T-cell (primary cell): ENCODE measurements at places on chromosomes 6 and 20. TPM values are rescaled to one million over a fixed set of nuclear protein-coding genes. Genes with fewer than 3 reads are reported as not detected.
A peak's percentile ranks its signal among the peaks of the same experiment; 100 is the strongest.

GRCh38 chr6:1136415-1136774 is 175.5 kb upstream of the FOXQ1 start:
- DNase-seq: no peak
- no peaks in the 10 kb centered on the region for H3K27me3 ChIP-seq
- no peaks in the 10 kb centered on the region for H3K4me1 ChIP-seq
- no peak overlapping the region for H3K4me3 ChIP-seq
- no peak overlapping the region for H3K27ac ChIP-seq

Gene UNC5CL
- total RNA-seq: 4.3 TPM

- H3K27me3 ChIP-seq: no peaks in the 10 kb centered on the region
- H3K27ac ChIP-seq: no peak overlapping the region
- no peak for DNase-seq
- no peaks in the 10 kb centered on the region for H3K36me3 ChIP-seq
- no peak overlapping the region for H3K4me3 ChIP-seq
Observed at GRCh38 chr20:16942756-16943155, 194.6 kb downstream of the OTOR start.

- DNase-seq: no peak
- H3K27ac ChIP-seq: no peak overlapping the region
- H3K27me3 ChIP-seq: no peaks in the 10 kb centered on the region
- no peak overlapping the region for H3K4me3 ChIP-seq
- no peaks in the 10 kb centered on the region for H3K36me3 ChIP-seq
Observed at GRCh38 chr6:113818578-113818977, 38.6 kb upstream of the MARCKS start.

DNA sequence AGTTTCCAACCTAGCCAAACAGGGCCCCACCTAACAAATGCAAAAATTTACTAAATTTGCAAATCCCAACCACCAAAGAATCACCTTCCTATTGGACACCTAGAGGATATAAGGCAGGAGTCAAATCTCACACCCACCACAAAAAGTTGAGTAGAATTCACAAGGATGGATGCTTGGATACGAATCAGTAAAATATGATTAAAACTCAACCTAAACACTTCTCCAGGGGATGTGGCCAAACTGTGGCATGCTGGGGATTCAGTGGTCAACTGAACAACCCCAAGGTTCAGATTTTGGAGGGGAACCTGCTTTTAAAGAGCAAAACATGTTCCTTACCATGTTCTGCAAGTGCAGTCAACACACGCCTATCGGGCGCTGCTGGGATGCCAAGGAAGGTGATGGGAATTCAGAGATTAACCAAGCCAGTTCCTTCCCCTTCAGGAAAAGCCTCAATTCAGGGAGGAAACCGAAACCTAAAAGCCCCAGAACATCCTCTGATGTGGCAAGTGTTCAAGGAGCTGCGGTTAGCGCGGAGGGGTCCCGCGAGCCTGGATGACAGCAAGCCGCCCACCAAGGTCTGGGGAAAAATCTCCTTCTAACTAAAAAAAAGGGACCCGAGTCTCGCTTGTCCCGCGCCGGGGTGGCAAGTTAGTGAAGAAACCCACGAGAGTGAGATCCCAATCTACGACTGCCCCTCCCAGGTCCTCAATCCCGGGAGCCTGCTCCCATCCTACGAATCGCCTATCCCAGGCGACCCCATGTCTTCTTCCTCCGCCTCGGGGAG is 902 bp downstream of the SAMHD1 start:
- H3K27ac ChIP-seq: peak overlapping the region; percentile 95
- H3K27me3 ChIP-seq: no peaks in the 10 kb centered on the region
- peaks cover 64% of the 10 kb centered on the region for H3K4me1 ChIP-seq
- H3K4me3 ChIP-seq: peak overlapping the region; percentile 98
- H3K36me3 ChIP-seq: peaks cover 3% of the 10 kb centered on the region

GRCh38 chr6:137763886-137764285 is 103.2 kb upstream of the TNFAIP3 start:
- H3K4me3 ChIP-seq: no peak overlapping the region
- peaks cover 11% of the 10 kb centered on the region for H3K4me1 ChIP-seq
- DNase-seq: no peak
- no peaks in the 10 kb centered on the region for H3K36me3 ChIP-seq
- H3K27me3 ChIP-seq: no peaks in the 10 kb centered on the region

DNA sequence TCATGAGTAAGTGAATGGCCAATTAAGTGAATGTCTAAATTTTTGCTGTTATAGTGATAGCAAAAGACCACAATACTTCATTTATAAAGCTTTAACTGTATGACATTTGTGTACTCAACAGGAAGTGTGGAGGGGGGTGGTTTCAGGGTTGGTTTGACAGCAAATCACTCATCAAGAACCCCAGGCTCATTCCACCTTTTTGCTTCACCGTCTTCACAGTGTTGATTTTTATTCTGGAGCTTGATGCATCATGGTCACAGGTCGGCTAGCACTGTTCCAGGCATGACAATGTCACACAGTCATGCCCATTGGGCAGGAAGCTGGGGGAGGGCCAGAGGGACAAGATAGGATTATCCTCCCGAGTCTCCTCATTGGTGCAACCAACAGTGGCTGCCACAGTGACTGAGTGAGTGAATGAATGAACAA is 75.0 kb downstream of the MDGA1 start:
- H3K4me3 ChIP-seq: no peak overlapping the region
- H3K27ac ChIP-seq: no peak overlapping the region
- no peaks in the 10 kb centered on the region for H3K36me3 ChIP-seq
- DNase-seq: no peak
- H3K27me3 ChIP-seq: peaks cover 54% of the 10 kb centered on the region

Gene SIRPA
- total RNA-seq: not detected

DNA sequence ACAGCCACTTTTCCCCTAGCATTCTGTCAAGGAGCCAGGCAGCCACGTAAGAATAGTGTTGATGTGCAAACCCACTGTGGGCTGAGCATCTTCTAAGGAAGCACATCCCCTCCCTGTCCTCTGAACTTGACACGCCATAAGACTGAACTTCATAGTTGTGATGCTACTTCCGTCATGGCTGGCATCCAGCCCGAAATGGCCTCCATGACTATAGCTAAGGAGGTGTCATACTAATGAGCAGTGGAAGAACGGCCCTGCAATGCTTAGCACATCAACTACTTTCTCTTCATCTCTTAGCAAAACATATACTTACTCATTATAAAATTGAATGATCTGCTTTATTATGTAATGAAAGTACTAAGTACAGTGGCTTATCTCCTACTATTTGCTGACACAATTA is 110.2 kb downstream of the GJA10 start:
- no peak for DNase-seq
- H3K4me3 ChIP-seq: no peak overlapping the region
- H3K27ac ChIP-seq: no peak overlapping the region
- no peaks in the 10 kb centered on the region for H3K27me3 ChIP-seq
- peaks cover 7% of the 10 kb centered on the region for H3K36me3 ChIP-seq

GRCh38 chr6:47027315-47027714 is 14.8 kb downstream of the ADGRF1 start:
- H3K4me3 ChIP-seq: no peak overlapping the region
- H3K27ac ChIP-seq: no peak overlapping the region
- no peak for DNase-seq
- H3K4me1 ChIP-seq: no peaks in the 10 kb centered on the region
- H3K36me3 ChIP-seq: no peaks in the 10 kb centered on the region
- H3K27me3 ChIP-seq: peaks cover 2% of the 10 kb centered on the region

- no peak overlapping the region for H3K27ac ChIP-seq
- no peak overlapping the region for H3K4me3 ChIP-seq
- H3K36me3 ChIP-seq: no peaks in the 10 kb centered on the region
- H3K4me1 ChIP-seq: no peaks in the 10 kb centered on the region
- peaks cover 71% of the 10 kb centered on the region for H3K27me3 ChIP-seq
- DNase-seq: no peak
Observed at GRCh38 chr6:167683028-167683862, 143.5 kb upstream of the AFDN start.

DNA sequence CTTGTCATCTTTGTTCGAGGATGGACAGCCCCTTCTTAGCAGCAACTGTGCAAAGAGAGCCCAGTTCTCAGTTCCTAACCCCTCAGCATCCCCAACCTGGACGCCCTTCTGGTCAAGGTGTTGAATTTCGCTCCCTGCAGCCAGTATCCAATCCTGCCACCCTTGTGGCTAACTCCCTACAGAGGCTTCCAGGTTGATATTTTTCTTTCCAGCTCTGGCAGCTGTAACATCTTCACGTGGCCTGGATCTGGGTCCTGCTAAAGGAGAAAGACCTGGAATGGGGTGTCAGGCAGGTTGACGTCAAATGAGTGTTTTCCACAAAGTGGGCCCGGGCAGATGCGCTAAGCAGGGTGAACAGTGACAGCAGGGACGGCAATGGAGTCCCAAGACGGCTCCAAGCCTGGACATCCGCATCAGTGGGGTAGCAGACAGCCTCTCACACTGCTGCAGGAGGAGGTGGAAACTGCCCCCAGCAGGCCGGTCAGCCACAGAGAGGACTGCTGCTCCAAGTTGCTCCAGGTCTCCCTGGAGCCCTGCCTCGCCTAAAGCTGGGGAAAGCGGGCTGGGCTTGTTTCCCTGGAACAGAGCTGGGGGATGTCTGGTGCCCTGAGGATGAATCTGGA is 1.0 kb upstream of the YTHDF1 start:
- peak overlapping the region; percentile 66 for H3K27ac ChIP-seq
- no peaks in the 10 kb centered on the region for H3K27me3 ChIP-seq
- DNase-seq: no peak
- peak overlapping the region; percentile 63 for H3K4me3 ChIP-seq

Gene MUC22
- total RNA-seq: not detected

Gene BACH2
- 81.9 TPM for total RNA-seq

DNA sequence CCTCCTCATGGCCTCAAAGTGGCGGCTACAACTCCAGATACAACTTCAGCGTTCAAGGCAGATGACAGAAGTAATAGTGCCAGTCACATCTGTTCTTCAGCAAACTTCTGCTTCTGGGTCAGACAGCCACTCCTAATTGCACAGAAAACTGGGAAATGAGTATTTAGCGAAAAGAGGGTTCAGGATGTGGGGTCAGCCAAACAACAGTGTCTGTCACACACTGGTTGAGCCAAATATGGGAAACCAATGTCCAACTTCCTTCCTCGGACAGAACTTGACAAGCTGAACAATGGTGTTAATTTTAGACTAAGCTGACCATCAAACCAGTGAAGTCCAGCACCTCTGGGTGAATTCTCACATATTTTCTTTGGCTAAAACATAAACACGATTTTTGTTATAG is 22.1 kb downstream of the NUDT3 start:
- no peaks in the 10 kb centered on the region for H3K4me1 ChIP-seq
- H3K27ac ChIP-seq: no peak overlapping the region
- H3K4me3 ChIP-seq: no peak overlapping the region

DNA sequence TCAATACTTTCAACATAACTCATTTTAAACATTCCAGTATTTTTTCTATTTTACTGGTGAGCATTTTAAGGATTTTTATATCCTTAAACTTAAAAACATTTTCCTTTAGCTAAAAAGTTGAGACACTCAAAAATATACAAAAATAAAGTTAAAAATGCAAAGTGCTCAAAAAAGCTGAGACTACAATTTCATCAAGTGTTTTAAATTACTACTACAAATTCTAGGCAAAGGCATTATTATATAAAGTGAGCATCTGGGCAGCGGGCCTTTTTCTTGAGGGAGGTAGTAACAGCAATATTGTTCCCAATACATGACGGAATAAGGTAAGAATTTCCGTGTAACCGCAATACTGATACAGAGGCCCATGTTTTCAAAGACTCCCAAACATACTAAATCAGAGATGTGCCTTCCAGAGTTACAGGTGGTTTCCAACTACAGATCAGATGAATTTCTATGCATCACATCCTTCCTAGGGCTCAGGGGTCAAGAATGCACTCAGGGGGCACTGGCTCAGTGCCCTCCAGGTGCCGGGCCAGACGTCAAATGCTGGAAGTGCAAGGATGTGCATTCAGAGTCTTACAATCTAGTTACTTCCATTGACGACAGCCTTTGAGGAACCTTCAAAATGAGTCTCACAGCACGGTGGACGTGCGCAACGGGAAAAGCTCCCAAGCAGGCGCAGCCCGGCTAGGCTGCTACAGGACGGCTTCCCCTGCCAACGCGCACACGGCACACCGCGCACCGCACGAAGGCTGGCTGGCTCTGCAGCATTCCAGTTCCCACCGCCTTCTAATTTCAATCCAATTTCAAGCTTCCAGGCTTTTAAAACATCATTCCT is 1.7 kb downstream of the PHF10 start:
- H3K27ac ChIP-seq: peak overlapping the region; percentile 86
- peak overlapping the region; percentile 83 for H3K4me3 ChIP-seq
- DNase-seq: peak; percentile 43
- H3K4me1 ChIP-seq: peaks cover 5% of the 10 kb centered on the region

DNA sequence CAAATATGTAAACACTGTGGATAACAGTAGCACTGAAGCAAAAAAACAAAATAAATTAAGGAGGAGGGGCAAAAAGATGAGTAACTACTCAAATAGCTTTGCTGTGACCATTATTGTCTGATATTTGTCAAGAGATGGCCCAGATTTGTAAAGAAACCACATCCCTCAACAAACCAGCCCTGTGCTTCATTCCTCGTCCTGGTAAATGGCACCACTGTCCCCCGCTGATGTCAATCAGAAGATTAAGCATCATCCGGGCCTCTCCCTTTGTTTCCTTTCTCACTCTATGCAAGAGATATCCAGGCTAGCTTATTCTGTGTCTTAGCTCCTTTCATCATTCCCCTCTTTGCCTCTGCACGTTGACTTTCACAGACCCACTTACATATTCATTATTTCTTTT is 259.0 kb downstream of the SYNE1 start:
- H3K4me3 ChIP-seq: no peak overlapping the region
- H3K27ac ChIP-seq: no peak overlapping the region
- H3K27me3 ChIP-seq: peaks cover 3% of the 10 kb centered on the region
- no peaks in the 10 kb centered on the region for H3K36me3 ChIP-seq

GRCh38 chr6:3569816-3570215 is 113.0 kb upstream of the SLC22A23 start:
- no peak overlapping the region for H3K4me3 ChIP-seq
- H3K27me3 ChIP-seq: peaks cover 23% of the 10 kb centered on the region
- H3K36me3 ChIP-seq: no peaks in the 10 kb centered on the region
- H3K4me1 ChIP-seq: no peaks in the 10 kb centered on the region
- DNase-seq: no peak

Gene DLGAP4
- total RNA-seq: 43.2 TPM

Gene PXDC1
- total RNA-seq: 0.30 TPM
